ENCODE measurements at places on chromosomes 1 and 21. TPM values are rescaled to one million over a fixed set of nuclear protein-coding genes. Genes with fewer than 3 reads are reported as not detected.

The HMGCS2 gene
- total RNA-seq: not detected

The PTGFRN gene
- total RNA-seq: 67.5 TPM

The CALML6 gene
- total RNA-seq: 0.36 TPM

The NUCKS1 gene
- total RNA-seq: 253 TPM

The CHIT1 gene
- not detected for total RNA-seq

The CD5L gene
- total RNA-seq: not detected

The PTPN22 gene
- total RNA-seq: 0.99 TPM
